ENCODE measurements at places on chromosomes 6 and 20. TPM values are rescaled to one million over a fixed set of nuclear protein-coding genes. Genes with fewer than 3 reads are reported as not detected.

Gene COL9A3
- total RNA-seq, result not detected

- no peak for DNase-seq
These were observed 228.8 kb downstream of the DHX35 start for GRCh38 chr20:39190666-39191570.

DNA sequence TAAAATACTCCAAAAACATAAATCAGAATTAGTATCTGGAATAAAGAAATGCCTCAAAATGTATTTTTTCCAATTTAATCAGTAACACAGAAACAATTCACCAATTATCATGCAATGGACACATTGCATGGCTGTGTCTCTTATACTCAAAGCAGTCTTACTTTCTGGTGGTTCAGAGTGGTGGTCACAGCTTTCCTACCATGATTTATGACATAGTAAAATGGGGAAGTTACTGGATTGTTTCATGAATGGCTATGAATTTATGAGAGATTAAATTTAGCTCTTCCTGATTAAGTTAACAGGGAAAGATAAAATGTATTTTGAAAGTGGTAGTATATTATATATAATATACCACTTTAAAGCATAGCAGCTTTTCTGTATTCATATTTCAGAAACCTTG, 331.5 kb upstream of the MAP3K7 start:
- no peak for DNase-seq

DNA sequence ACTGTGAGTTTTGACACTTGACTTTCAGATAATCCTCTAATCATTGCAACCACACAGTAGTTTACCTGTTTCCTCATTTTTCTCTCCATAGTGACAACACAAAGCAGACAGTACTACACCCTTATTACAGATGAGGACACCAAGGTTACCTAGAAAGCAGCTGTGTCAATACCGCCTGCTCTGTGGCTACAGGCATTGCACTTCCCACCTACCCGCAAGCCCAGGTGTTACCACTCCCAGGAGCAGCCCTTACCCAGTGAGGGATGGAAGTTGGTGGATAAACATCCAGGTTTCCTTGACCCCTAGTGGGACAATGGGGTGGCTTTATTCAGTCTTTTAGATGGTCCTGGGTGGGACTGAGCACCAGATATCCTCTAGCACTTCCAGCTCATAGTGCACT, 503.6 kb downstream of the PTPRT start:
- no peak for DNase-seq

Gene LHFPL5
- total RNA-seq, result not detected

- DNase-seq, result no peak
These were observed 6.7 kb downstream of the PCED1A start for GRCh38 chr20:2833761-2834160.

GRCh38 chr20:20425823-20426654, 58.1 kb downstream of the INSM1 start:
- DNase-seq, result no peak

DNA sequence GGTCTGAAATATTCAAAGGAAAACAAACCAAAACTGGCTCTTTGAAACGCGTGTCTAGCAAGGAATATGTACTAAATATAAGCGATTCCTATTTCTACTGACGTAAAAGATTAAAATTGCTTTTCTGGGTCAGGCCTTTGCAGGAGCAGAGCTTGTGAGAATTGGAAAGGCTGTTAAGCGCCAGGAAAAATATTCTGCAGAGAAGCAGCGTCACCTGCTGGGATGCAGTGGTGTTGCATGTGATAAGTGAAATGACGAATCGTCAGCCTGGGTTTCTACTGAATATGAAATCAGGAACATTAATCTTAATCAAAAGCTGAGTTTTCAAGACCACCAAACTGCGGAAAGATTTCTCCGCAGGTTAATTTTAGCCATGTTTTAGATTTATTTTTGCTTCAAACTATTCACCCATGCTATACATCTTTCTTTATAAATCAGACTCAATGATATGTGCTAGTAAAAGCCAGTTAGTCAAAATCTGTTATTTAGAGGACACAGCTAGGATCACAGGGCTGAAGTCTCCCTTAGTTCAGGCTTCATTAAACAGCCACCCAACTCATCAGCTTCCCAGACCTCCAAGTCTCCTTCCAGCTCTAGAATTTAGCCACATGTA, 67.4 kb downstream of the ALDH8A1 start:
- DNase-seq, result no peak

GRCh38 chr20:32527052-32527446, 58.1 kb downstream of the NOL4L start:
- no peak for DNase-seq

DNA sequence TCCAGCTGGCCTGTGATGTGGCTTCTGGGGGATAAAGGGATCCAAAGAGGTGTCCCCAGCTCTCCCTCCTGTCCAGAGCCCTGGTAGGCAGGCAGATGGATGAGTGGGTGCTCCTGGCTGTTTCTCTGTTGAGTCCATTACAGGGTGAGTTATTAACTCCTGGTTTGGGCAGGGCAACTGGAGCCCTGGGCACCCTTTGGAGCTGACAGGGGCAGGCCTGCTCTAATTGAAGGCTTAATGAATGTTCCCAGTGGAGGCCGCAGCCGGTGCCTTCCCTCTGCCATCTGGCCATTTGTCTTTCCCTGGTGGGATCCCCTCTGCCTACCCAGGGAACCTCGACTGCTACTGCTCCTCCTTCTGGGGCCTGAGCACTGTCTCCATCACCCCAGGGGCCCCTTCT, 44.7 kb upstream of the MLN start:
- no peak for DNase-seq

- no peak for DNase-seq
These were observed 3.7 kb upstream of the FKBPL start for GRCh38 chr6:32133786-32134185.

GRCh38 chr6:139285590-139285989, 6.2 kb downstream of the TXLNB start:
- DNase-seq, result no peak

Gene FLRT3
- not detected for total RNA-seq

- DNase-seq, result no peak
These were observed 571 bp downstream of the CSNK2B start for GRCh38 chr6:31666337-31666965.

DNA sequence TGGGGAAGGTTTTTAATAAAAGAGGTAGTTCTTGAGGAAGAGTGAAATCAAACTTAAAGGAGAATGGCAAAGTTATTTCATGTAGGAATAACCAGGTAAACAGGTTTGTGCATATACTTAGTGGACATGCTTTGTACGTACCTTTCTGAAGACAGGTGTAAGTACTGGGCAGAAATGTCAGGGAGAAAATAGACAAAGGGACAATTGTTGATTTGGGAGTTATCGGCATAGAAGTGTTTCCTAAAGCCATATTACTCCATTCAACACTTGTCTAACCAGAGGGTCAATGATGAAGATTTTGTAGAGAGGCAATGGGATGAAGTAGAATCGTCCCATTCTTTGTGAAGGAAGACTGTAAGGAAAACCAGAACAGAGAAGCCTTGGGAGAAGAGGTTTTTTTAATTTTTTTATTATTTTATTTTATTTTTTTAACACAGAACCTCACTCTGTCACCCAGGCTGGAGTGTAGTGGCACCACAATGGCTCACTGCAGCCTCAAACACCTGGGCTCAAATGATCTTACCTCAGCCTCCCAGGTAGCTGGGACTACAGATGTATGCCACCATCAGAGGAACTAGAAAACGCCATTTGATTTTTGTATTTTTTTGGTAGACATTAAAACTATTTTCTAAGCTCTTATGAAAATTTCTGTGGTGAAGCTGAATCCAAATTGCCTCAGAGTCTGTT, 18.0 kb downstream of the SMAP1 start:
- no peak for DNase-seq

Gene HLA-DOA
- total RNA-seq, result 3.2 TPM

Gene PDE7B
- total RNA-seq, result 0.27 TPM

Gene BHLHE23
- not detected for total RNA-seq

GRCh38 chr6:149457316-149457884, 27.4 kb downstream of the ZC3H12D start:
- DNase-seq, result no peak

Gene SMPDL3A
- not detected for total RNA-seq

- no peak for DNase-seq
These were observed 53.2 kb downstream of the MRAP2 start for GRCh38 chr6:84086545-84087429.

GRCh38 chr6:43828711-43829110, 58.7 kb downstream of the VEGFA start:
- no peak for DNase-seq

DNA sequence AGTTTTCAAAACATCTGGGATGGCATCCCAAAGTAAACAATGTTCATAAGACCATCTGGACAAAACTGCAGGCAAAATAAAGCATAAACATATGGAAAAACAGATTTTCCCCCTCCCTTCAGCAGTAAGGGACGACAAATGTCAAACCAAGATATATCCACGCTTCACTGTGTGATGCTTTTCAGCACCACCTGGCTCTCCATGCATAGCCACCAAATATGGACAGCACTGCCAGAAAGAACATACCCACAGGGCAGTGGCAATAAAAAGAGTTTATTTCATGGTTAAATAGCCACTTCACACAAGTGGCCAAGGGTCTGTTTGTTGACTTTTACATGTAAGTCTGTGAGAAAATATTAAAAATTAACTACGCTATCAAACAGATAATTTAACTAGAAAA, 23.1 kb downstream of the USP45 start:
- DNase-seq, result no peak

DNA sequence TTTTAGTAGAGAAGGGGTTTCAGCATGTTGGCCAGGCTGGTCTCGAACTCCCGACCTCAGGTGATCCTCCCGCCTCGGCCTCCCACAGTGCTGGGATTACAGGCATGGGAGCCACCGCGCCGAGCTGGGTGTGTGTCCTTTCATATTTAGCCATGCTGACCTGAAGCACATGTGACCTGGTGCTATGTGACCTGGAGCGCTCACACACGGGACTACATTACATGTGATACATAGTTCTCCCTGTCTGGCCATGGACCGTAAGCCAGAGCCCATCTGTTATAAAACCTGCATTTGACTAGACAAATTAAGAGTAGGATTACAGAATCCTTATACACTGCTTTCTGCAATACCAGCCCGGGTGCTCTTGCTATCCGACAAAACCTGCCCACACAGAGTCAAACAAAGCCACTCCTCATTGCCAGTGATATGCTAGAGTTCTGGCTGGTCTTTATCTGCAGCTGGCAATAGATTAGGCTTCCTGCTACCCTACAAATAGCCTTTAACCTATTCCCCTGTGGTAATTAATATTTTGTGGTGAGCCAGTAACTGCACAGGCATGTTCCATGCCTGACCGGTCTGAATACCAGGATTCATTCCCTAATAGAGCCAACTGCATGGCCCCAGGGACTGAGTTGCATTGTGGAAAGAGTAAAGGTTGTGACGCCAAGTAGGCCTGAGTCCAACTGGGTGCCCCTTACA, 26.3 kb upstream of the FAM50B start:
- DNase-seq, result no peak

Gene PNLDC1
- total RNA-seq, result 0.80 TPM

DNA sequence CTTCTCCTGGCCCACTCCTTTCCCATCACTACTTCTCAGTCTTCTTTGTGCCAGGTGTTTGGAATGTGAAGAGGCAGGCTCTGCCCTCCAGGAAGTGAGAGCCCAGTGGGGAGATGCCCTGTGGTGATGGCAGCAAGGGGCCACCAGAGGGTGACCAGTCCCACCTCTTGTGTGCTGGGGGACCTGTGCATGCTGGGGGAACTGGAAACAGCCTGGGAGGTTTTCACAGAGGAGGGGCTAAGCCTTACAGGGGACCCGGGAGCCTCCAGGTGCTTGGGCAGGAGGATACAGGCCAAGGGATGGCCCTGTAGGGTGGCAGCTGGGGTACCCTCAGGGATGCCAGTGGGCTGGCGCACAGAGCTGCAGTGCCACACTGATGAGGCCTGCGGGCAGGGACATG, 72.3 kb downstream of the RAMACL start:
- DNase-seq, result no peak

DNA sequence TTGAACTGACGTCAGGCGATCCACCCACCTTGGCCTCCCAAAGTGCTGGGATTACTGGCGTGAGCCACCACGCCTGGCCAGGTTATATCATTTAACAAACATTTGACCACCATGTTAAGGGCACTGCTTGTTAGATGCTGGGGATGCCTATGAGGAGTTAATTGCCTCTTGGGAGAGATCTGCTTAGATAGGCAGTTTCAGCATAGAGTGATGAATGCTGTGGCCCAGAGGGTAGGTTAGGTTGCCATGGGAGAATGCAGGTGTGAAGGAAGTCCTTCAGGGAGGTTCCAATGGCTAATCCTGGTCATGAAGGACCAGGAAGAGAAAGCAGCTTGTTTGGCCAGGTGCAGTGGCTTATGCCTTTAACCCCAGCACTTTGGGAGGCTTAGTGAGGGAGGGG, 17.0 kb downstream of the PHF20 start:
- DNase-seq, result no peak

Gene TRIM26
- total RNA-seq, result 43.0 TPM

Gene RAB5IF
- 75.5 TPM for total RNA-seq

DNA sequence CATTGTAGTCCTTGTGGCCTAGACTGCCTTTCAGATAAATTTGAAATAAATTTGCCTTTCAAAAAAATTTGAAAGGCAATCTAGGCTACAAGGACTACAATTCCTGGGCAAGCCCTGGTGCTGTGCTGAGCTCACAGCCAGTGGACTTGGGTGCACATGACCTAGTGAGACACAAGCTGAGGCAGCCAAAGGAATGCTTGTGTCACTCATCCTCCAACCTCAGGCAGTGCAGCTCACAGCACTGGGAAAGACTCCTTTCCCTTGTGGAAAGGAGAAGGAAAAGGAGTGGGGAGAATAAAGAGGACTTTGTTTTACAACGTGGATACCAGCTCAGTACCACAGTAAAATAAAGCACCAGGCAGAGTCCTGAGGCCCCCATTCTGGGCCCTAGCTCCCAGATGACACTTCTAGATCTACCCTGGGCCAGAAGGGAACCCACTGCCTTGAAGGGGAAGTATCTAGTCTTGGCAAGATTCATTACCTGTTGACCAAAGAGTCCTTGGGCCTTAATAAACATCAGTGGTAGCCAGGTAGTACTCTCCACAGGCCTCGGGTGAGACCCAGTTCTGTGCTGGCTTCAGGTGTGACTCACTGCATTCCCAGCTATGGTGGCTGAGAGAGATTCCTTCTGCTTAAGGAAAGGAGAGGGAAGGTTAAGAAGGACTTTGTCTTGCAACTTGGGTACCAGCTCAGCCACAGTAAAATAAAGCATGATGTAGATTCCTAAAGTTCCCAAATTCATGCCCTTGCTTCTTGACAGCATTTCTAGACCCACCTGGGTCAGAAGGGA, 659.7 kb upstream of the FLRT3 start:
- DNase-seq, result no peak

DNA sequence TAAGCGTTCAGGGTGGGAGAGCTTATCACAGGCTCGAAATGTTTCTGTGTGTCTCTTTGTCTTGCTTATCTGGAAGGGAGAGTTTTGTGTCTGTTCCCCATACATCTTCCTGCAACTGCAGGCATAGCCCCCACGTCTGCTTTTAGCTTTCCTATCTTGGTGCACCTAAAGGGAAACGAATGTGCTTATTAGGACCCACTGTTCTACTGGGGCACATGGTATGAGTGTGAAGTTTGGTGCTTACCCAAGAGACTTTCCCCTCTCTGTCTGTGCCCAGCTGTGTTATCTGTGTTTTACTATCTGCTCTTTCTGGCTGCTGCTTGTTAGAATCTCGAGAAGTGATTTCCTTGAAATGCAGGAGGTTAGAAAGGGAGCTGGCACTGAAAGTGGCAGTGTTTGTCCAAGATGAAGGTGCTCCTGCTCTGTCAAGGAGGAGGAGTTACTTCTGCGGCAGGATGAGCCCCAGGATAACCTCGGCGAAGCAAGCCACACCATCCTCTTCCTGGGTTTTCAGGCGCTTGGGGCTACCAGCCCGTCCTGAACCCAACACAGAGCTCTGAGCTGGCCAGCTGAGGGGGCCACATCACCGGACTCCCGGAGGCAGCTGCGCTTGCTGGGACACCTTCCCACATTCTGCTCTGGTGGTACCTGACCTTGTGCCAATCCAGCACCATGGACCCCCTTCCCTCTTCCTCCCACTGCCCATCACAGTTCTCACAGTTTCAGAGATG, 23.4 kb downstream of the DYNLT1 start:
- no peak for DNase-seq
